Stimulated activated CD8-positive, alpha-beta memory T cell treated with anti-CD3 and anti-CD28 coated beads, Interleukin-7, amount 100 ng/mL, for 1 hour (primary cell): ENCODE measurements at places on chromosomes 1 and 21.

DNA sequence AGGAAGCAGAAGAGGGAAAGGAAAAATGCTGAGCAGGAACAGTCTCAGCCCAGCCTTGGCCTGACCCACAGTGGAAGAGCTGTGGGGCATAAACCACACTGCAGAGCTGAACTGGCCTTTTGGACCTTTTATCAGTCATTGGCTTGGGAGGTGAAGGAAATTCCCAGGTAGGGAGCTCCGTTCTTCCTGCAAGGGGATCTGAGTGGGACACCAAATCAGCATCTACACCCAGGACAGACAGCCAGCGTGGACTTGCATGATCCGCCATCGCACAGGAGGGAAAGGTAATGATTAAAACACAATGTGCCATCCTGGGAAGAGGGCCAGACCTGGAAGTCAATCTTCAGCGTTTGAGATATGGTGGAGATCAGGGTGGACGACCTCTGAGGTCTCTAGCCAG is 1.2 kb upstream of the MTFR1L start:
- DNase-seq, result no peak

GRCh38 chr1:223444411-223444810 is 51.2 kb downstream of the CCDC185 start:
- DNase-seq, result no peak

DNA sequence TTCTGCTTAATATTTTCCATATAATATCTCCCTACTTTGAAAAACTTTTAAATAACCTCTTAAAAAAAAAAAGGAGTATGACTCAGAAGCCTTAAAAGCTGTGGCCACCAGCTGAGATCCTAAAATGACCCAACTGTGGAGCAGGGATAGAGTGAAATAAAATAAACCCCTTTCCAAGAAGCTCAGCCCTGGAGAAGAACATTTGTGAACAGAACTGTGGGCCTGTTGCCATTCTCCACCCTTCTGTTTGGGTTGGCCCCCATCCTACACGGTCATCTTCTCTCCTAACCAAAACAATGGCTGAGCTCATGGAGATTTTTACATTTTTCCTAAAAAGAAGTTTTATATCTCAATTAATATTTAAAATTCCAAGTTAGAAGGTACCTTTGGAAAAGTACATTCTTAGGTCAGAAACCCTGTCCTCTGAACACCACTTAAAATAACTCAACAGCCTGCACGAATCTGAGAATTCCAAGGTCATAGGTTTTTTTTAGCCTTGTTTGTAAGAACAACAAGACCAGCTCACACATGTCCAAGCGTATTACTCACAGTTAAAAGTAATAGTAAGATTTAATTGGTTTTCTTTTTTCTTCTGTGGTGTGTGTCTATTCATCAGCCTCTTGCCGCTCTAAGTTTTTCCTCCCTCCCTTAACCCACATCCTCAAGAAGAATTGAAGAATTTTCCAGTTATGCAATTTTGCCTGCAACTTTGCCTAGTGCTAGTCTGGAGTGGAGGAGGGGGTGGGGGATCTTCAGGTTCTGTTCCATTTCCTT is 107.7 kb upstream of the ERRFI1 start:
- DNase-seq, result no peak

DNA sequence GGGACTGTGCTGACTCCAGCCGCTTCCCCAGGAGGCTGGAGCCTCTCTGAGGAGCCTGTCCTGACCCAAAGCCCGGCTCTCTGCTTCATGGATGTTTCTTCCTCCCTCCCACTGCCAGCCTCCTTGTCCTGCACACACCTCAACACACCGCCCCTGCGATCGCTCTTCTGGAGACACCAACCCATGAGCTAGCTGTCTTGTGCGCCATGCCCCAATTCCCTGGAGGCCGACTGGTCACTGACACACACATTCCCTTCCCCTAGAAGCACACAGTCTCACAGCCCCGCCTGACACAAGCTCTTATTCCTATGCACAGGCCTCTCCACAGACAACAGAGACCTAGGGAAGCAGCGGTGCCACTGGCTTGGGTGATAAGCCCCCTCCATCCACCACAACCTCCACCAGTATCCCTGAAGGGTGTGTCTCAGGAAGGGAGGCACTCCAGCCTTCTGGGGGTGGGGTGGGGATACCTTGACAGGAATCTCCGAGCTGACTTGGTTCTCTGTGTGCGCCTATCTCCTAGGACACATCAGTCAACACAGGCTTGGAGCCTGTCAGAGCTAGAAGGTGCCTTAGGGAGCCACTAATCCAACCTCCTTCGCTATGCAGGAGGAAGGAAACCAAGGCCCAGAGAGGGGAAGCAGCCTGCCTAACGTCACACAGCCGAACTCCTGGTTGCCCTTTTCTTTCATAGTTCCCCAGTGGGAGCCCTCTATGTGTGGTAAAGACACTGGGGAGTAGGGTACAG is 31.1 kb downstream of the AHDC1 start:
- no peak for DNase-seq

GRCh38 chr1:11786168-11786567 is 19.6 kb downstream of the MTHFR start:
- no peak for DNase-seq
